ENCODE measurements at places on chromosomes 1 and 21. TPM values are rescaled to one million over a fixed set of nuclear protein-coding genes. Genes with fewer than 3 reads are reported as not detected.

- H3K4me3 ChIP-seq: no peak overlapping the region
- no peaks in the 10 kb centered on the region for H3K36me3 ChIP-seq
- DNase-seq: no peak
- H3K27ac ChIP-seq: no peak overlapping the region
- H3K4me1 ChIP-seq: no peaks in the 10 kb centered on the region
Observed at GRCh38 chr1:76725864-76726619, 141.2 kb upstream of the ST6GALNAC5 start.

- peak; percentile 95 for DNase-seq
- peak within 1 kb of the TSS; percentile 100 for H3K4me3 ChIP-seq
- peak within 1 kb of the TSS; percentile 93 for H3K27ac ChIP-seq
- peaks cover 6% of the 10 kb centered on the region for H3K36me3 ChIP-seq
- H3K27me3 ChIP-seq: no peaks in the 10 kb centered on the region
Observed at GRCh38 chr1:34859446-34860200, at the start of gene SMIM12. Gene SMIM12, minus strand, starts transcription at chr1:34859749. Its CDS starts 3,772 bp downstream, at chr1:34855977.

GRCh38 chr1:244192325-244192724, 141.2 kb downstream of the ZBTB18 start:
- peaks cover 36% of the 10 kb centered on the region for H3K27me3 ChIP-seq
- no peaks in the 10 kb centered on the region for H3K36me3 ChIP-seq
- H3K4me1 ChIP-seq: no peaks in the 10 kb centered on the region
- no peak overlapping the region for H3K4me3 ChIP-seq
- no peak overlapping the region for H3K27ac ChIP-seq
- DNase-seq: no peak

OR2T2 gene
- total RNA-seq: not detected

IQGAP3 gene
- total RNA-seq: 3.4 TPM
